IMR-90 (cell line): ENCODE measurements at places on chromosomes 5 and 9.

GRCh38 chr9:130934246-130934645 lies 4.8 kb downstream of the FIBCD1 start:
- DNase-seq: no peak

DNA sequence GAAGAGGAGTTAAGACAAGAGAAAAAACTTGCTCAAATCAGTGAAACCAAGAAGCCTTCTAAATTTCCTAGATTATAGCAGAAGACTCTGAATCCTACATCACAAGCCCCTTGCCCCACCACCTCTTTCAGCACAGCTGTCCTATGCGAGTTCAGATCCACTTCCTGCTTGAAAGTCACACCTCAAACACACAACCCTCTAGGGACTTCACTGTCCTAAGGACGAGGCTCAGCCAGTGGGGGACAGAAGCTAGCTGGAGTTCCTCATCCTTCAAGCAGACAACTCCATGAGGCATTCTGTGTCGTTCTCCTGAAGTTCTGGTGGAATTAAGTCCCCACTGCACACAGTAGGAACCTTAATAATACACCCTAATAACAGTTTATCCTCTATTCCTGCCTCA lies 44.3 kb downstream of the NRG2 start:
- no peak for DNase-seq

GRCh38 chr9:136672431-136673087 lies 9.8 kb downstream of the EGFL7 start:
- DNase-seq: no peak

- no peak for DNase-seq
Observed at GRCh38 chr5:135683189-135683588, 104.4 kb upstream of the CXCL14 start.

DNA sequence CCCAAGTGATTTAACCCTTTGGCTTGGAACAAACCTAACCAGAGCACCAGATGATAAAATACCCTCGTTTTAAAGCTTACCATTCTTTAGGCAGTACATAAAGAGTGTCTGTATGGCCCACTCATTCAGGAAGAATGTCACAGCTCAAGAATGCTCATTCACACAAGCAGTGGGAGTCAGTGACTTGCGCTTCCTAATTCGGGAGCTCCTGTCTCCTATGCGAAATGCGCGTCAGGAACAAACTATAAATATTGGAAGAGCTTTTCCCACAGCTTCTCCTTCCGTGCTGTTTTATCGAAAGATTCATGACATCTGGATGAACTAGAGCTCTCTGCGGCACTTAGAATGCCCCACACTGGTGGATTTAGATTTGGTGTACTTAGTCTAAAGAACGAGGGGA lies 66.6 kb downstream of the NTRK2 start:
- DNase-seq: no peak

- no peak for DNase-seq
Observed at GRCh38 chr5:148176480-148176879, 8.1 kb downstream of the SPINK14 start.

- DNase-seq: peak; percentile 65
Observed at GRCh38 chr9:34376596-34377403, at the start of gene MYORG. Gene MYORG, minus strand, starts transcription at chr9:34376898. Its CDS starts 3,955 bp downstream, at chr9:34372943.

DNA sequence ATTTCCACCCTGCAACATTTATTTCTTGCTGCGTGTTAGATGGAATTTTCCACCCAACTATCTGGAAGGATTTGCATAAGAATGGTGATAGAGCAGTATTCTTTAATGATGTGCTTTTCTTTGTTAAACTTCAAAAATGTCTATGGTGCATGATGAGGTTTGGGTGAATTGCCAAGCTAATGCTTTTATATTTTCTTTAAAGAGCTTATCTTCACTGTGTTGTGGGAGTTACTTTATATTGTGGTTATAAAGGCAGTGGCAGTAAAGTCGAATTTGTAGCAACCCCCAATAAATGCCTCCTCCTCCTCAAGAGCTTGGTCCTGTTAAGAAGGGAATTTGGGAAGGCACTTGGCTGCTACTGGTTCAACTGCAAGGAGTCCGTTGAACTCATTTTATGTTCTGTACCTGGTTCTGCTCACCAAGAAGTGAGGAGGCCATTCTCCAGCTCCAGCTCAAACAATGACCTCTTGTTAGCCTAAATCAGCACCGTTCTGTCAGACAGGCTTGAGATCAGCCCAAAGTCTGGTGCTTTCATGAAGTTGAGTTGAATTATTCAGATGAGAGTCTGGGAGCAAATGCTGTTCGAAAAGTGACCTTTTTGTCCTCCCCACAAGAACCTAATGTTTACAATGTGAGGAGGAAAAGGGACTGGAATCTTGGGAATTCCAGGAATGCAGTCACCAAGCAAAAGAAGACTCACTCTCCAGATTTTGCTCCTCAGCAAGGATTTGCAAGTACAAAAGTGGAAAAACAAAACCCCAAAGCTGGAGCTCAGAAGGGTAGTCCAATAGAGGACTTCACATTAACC lies 217.0 kb downstream of the TMEM38B start:
- DNase-seq: no peak

DNA sequence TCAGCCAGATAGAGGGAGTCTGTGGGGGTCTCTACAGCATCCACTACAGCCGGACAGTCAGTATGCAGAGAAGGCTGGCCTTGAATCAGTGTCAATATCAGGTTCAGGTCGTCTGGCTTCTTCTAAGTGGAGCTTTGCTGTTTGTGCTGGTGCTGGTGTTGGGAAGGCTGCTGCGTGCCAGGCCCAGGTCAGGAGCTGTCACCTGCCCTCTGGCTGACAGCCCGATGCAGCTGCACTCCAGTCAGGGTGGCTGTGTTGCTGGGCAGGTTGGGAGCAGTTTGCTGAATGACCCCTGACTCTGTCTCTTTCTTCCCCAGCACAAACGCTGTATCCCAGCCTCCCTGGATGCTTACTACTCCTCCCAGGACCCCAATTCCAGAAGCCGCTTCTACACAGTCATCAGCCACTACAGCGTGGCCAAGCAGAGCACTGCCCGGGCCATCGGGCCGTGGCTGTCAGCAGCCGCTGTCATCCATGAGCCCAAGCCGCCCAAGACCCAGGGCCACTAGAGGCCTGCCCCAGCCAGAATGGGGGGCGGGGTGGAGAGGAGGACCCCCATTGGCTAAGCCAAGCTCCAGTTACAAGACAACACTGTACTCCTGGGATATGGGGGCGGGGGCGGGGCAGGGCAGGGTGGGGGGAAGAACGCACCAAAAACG lies 61.6 kb downstream of the NSG2 start:
- DNase-seq: no peak

- no peak for DNase-seq
Observed at GRCh38 chr9:23707249-23707648, 118.8 kb downstream of the ELAVL2 start.

DNA sequence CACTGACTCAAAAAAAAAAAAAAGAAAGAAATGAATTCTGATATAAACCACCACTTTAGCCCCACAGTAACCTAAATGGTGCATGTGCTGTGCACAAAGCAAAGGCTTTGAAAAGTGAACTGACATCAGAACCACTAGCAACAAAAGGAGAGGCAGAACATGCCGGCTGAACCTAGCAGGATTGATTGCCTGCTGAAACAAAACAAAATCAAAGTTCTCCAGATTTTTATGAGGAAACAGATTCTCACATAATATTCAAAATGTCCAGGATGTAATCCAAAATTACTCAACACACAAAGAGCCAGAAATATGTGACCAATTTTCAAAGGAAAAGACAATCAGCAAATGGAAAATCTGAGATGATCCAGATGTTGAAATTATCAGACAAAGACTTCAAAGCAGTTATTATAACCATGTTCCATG lies 37.9 kb downstream of the UBTD2 start:
- DNase-seq: no peak

GRCh38 chr5:59596586-59597350 lies 296.8 kb downstream of the PDE4D start:
- DNase-seq: peak; percentile 44

DNA sequence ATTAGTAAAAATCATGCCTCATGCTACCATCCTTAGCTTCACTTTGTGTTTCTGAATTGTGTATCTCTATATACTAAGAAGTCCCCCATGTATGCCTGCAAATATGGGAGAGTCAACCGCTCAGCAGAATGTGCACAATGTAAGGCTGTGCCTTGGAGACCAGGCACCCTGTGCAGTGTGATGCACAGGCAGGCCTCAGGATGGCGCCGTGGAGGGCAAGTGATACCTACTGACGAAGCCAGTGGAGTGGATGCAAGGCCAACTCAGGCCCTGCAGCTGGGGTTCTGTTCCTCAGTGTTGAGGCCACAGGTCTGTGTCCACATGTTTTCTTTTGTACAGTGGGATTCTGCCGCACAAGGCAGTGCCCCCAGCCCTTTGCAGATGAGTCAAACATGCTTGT lies 28.4 kb downstream of the SYK start:
- DNase-seq: no peak

DNA sequence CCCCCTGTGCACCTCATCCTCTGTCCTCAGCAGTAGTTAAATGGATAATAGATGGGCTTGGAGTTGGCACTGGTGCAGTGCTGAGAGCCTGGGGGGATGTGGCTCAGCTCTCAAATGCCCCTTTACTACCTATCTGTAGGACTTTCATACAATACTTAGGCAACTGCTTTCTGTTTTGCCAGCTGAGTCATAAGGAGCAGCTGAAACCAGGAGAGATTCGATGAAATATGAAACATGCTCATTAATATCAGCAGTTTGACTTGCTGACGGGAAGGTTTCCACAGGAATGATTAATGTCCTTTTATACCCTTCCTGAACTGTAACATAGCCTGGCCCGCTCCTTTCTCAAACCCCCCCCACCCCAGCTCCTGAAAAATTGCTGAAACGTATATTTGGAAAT lies 142.6 kb downstream of the SAXO1 start:
- peak; percentile 41 for DNase-seq

GRCh38 chr9:35660966-35661415 lies 2.9 kb downstream of the CCDC107 start:
- peak; percentile 62 for DNase-seq

- DNase-seq: peak; percentile 82
Observed at GRCh38 chr5:138468966-138469539, 3.8 kb downstream of the EGR1 start.

DNA sequence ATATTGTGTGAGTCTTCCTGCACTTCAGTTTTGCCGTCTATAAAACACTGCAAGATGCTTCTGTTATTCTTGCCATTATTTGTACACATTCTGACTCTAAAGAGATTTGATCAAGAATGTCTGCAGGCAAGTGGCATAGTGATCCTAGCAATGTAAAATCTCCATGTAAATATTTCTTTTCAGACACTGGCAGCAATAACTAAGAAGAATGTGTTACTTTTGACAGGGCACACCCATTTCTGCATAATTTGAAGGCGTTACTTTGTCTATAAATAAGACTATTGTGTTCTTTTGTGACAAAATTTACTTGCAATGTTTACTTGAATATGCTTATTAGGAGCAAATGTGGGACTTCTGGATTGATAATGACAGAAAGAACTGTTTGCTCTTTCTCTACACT lies 20.1 kb downstream of the RANBP3L start:
- DNase-seq: no peak

GRCh38 chr5:166602271-166602670 lies 1689.2 kb upstream of the WWC1 start:
- DNase-seq: no peak

- no peak for DNase-seq
Observed at GRCh38 chr5:156779436-156779835, 70.7 kb upstream of the PPP1R2B start.

GRCh38 chr5:148864113-148864841 lies 37.9 kb downstream of the ADRB2 start:
- peak; percentile 62 for DNase-seq

DNA sequence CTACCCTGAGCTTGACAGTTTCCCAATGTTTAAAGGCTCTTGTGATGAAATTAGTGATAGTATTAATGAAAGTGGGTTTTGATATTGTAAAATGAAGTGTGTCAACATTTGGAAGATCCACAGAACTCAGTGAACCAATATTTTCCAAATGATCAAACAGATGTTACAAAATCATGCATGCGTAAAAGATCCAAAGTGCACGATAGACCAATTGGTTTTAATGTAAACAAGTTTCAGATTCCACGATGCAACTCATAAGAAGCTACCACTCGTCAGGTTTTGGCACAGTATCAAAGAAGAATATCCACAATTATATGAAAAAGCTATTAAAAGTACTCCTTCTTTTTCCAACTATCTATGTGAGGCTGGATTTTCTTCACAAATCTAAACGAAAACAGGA lies 82.3 kb downstream of the SLC38A9 start:
- DNase-seq: peak; percentile 35

- DNase-seq: no peak
Observed at GRCh38 chr5:93342563-93343061, 238.4 kb downstream of the NR2F1-AS1 start.

GRCh38 chr5:147188200-147189108 lies 46.4 kb upstream of the STK32A start:
- peak; percentile 59 for DNase-seq

GRCh38 chr5:100706776-100707175 lies 171.6 kb downstream of the FAM174A start:
- DNase-seq: no peak

- no peak for DNase-seq
Observed at GRCh38 chr5:178630951-178631350, 4.1 kb upstream of the CLK4 start.

DNA sequence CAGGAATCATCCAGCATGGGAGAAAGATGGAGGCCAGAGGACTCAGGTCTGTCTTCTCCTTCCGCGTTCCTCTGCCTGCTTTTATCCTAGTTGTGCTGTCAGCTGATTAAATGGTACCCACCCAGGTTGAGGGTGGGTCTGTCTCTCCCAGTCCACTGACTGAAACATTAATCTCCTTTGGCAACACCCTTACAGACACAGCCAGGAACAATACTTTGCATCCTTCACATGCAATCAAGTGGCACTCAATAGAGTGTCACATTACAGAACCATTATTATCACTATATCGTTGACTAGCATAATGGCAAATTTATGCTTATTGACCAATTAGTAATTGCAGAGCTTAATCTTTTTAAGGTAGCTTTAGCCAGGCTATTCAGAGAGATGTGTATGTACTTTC lies 64.8 kb downstream of the UNC13B start:
- DNase-seq: no peak

DNA sequence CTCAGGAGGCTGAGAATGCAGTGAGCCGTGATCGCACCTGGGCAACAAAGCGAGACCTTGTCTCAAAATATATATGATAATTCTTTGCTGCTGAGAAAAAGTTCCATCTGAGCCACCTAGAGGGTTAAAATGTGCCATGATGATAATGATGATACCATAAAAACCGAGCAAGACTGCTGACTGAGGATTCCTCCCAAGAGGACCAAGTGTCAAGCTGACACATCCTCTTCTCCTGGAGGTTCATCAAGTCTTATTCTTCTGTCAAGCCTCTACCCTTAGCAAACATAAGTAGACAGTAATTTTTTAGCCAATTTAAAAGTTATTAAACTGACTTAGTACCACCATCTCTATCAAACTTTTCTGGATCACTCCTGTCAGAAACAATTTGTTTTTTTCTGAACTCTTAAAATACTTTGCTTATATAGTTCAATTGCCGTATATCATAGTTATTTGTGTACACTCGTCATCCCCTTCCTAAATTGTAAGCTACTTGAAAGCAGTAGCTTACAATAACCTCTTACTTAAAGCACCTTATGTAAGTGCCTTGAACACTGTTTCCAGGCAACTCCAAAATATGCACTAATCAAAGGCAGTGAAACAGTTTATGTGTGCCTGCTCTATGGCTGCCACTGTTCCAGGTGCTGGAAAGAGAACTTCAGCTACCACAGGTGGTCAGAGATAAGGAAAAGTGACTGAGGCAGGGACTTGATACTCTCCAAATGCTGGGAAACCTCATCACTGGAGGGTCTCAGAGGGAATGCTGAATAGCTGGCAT lies 57.4 kb downstream of the SCAI start:
- no peak for DNase-seq

- DNase-seq: no peak
Observed at GRCh38 chr5:179906294-179906794, 1.4 kb downstream of the TBC1D9B start.

GRCh38 chr5:52073993-52074689 lies 690.9 kb downstream of the ISL1 start:
- no peak for DNase-seq

GRCh38 chr5:65625743-65626142 lies 916 bp downstream of the SHLD3 start:
- DNase-seq: no peak
